ENCODE measurements at places on chromosomes 12 and 14.

- ATAC-seq, result no peak
Observed at GRCh38 chr12:91958816-91959215, 186.8 kb downstream of the BTG1 start.

DNA sequence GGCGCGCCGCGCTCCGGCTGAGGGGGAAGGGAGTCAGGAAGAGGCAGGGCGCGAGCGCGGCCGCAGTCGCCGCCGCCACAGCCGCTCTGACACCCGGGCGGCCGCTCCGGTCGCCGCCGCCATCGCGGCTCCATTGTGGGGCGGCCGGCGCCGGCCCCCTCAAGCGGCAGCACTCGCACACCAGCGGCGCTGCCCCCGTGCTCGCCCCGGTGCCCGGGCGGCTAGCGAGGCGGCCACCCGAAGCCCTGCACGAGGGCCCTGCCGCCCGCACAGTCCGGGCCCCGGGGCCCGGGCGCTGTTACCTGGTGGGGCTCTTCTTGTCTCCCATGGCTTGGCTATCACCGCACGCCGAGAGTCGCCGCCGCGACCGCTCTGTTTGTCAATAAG is 202 bp downstream of the YAF2 start:
- peak; percentile 73 for ATAC-seq

- peak; percentile 39 for ATAC-seq
Observed at GRCh38 chr12:54419088-54419887, at the start of gene ITGA5. TSS of gene ITGA5 (minus strand) at chr12:54419266. CDS start at chr12:54419198, 68 bp downstream.

DNA sequence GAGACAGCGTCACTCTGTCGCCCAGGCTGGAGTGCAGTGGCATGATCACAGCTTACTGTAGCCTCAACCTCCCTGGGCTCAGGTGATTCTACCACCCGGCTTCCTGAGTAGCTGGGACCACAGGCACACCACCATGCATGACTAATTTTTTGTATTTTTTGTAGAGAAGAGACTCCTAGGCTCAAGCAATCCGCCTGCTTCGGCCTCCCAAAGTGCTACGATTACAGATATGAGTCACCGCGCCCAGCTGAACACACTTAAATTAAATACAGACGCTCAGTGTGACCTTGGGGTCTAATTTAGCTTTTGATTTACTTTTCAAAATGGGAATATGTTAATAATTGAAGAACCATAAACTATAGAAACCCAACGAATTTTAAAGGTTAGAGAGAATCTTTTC is 77.2 kb downstream of the C2CD5 start:
- ATAC-seq, result peak; percentile 41

DNA sequence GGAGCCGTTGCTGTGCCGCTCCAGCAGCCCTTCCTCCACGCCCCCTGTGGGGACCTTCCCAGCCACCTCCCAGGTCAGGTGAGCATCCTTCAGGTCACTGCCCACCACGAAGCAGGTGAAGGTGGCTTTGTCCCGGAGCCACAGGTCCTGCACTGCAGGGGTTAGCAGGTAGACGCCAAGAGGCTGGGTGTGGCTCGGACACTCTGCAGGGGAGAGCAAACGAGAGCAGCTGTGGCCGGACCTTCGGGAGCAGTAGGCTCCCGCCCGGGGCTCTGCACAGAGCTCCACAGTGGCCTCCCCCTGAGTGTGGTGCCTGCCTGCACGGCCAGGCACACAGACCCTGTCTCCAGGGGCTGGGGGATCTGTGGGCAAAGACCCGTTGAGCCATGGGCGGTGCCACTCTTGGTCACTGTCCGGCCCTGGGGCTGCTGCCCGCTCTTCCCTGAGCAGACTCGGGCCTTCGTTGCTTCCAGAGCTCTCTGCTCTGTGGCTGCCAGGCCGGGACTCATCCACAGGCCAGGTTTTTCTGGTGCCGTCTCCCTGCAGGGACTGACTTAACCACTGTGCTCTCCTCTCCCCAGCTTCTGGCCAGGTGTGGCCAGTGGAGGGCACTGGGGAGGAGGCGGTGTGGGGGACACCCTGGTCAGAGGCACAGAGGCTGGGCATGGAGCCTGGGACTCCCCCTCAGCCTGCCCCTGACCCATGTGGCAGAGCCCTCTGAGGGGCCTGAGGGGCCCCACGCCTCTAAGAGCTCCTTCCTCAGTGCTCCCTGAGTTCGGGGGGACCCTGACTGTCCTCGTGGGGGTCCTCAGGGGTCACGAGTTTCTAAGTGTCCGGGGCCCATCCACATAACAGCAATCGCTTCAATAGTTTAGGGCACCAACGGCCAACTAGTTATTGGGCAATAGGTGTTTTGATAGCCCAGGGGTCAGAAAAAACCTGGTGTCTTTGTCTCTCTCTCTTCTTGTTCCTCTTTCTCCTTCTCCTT is 314.9 kb downstream of the TMEM121 start:
- no peak for ATAC-seq

- ATAC-seq, result no peak
Observed at GRCh38 chr12:76719171-76720041, 44.5 kb upstream of the ZDHHC17 start.

GRCh38 chr12:480831-481816 is 21.4 kb downstream of the B4GALNT3 start:
- peak; percentile 22 for ATAC-seq

GRCh38 chr12:66467932-66468331 is 165.6 kb downstream of the HELB start:
- peak; percentile 61 for ATAC-seq
